ENCODE measurements at places on chromosomes 7 and 10.

GRCh38 chr10:30495687-30496086 lies 61.7 kb downstream of the MAP3K8 start:
- DNase-seq: no peak

- DNase-seq: no peak
Measured at GRCh38 chr7:39221901-39222300, 244.2 kb downstream of the POU6F2 start.

GRCh38 chr7:140176122-140176701 lies 571 bp downstream of the KDM7A start:
- peak; percentile 52 for DNase-seq

DNA sequence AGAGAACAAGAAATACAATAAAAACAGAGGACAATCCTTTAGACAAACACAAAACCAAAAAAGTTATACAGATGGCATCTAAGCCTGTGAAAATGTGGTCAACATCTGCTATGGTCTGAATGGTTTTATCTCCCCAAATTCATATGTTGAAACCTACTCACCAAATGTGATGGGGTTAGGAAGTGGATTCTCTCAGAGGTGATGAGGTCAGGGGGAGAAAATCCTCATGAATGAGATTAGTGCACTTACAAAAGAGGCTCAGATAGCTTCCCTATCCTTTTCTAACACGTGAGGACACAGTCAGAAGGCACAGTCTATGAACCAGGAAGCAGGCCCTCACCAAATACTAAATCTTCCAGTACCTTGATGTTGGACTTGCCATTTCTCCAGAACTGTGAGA lies 147.8 kb upstream of the GPR22 start:
- DNase-seq: no peak

GRCh38 chr7:2100278-2101208 lies 132.2 kb downstream of the MAD1L1 start:
- no peak for DNase-seq

- DNase-seq: no peak
Measured at GRCh38 chr7:28104811-28105210, 75.8 kb downstream of the JAZF1 start.

DNA sequence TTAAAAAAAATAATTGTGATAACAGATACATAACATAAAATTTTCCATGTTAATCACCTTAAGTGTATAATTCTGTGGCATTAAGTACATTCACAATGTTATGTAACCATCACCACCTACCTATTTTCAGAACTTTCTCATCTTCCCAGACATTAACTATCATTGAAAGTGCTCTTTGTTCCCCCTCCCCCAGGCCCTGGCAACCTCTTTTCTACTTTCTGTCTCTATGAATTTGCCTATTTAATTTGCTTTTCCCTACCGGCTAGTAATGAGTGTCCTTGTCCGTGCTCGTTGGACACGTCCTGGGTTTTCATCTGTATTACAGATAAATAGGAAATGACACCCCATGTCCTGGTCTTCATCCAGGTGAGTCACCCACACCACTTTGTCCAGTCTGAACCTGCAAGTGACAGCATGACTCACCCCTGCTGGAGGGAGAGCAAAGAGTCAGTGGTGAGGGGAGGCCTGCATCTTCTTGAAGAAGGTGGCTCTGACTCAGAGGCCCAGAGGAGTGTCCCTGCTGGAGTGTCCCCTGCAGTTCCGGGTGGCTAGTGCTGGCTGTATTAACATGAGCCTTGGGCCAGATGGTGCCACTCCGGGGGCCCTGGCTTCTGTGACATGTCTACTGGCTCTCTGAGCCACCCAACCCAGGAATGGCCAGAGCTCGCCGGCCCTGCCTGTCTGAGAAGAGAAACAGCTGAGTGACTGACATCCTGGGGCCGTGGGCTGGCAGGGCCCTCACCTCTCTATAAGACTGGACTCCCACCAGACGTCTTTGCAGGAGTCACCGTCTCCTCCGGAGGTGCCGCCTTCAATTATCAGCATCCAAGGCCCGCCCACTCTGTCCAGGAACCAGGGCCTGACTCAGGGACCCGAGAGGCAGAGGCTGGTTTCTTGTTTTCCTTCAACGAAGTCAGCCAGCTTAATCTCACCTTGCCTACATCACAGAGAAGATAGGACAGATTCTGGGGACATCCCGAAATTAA lies 503.2 kb upstream of the MKI67 start:
- no peak for DNase-seq

GRCh38 chr7:41287559-41288335 lies 415.1 kb downstream of the INHBA start:
- no peak for DNase-seq

GRCh38 chr10:5933909-5934546 lies 43.3 kb downstream of the IL15RA start:
- no peak for DNase-seq

DNA sequence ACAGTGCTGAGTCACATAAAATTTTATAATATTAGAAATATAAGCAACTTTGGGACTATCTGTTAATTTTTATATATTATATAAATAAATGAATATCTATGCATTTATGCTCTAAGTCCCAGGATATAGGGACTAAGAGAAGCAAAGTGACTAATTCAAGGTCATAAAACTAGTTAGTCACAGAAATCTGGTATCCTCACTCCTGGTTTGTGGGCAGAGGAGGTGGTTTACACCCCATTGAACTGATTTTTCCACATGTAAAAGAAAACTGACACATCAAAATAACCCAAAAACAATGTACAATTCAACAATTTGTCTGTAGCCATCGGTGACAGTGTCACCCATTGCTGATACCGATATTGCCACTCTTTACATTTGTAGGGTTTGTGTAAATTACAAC lies 3.0 kb downstream of the PCLO start:
- DNase-seq: no peak

- DNase-seq: no peak
Measured at GRCh38 chr10:12973149-12973718, 28.3 kb downstream of the CCDC3 start.

- no peak for DNase-seq
Measured at GRCh38 chr7:26476271-26476670, 184.6 kb downstream of the SNX10 start.

DNA sequence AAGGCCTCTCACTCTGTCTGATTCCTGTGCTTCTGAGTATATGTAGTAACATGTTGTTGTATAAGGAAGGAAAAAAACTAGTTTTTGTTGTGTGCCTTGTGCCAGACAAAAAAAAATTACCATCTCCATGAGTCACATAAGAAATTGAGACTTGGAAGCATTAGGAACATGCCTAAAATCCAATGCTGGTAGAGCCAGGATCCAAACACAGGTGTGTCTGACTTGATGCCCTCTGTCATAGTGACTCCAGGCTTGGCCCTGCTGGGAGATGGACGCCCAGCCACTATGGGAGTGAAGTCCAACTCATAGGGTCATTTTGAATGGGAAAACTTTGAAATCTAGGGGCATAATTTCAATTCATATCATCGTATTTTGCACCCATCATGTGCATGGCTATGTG lies 38.0 kb downstream of the PYROXD2 start:
- no peak for DNase-seq

DNA sequence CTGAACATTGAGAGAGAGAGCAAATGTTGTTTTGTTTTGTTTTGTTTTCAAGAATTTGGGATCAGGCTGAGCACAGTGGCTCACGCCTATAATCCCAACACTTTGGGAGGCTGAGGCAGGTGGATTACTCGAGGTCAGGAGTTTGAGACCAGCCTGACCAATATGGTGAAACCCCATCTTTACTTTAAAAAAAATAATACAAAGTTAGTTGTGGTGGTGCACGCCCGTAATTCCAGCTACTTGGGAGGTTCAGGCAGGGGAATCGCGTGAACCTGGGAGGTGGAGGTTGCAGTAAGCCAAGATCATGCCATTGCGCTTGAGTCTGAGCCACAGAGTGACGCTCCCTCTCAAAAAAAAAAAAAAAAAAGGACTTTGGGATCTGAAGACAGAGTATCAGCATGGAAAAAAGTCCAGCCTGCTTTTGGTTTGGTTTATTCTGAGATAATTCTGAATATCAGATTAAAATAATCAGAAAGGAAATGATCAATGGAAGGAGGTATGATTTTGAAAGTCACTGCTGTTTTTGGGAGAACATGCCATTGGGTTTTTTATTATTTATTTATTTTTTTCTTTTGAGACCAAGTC lies 1.9 kb upstream of the ITIH2 start:
- DNase-seq: no peak

DNA sequence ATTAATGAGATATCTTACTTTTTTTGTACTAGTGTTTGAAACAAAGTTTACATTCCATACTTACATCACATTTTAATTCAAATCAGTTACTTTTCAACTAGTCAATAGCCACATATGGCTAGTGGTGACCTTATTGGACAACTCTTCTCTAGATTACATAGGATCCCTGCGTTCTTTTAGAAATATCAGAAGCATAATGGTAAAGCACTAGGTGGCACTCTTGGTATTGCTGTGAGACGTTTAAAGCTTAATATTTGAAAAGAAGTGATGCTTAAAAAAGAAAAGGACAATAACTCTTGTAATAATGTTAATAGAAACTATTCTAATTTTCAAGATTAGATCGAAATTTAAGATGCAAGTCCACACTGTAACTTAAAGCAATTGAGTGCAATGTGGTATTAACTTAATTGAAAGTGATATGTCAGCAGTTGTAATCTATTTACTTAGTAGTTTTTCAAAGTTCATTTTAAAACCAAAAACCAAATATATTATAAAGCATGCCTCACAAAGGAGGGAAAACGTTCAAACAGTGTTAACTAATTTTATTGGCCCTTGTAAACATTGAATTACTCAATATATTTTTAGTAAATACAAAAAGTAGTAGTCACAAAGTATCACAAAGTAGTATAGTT lies 339.1 kb downstream of the ATRNL1 start:
- DNase-seq: no peak

GRCh38 chr10:110615057-110615747 lies 28.9 kb upstream of the RBM20 start:
- DNase-seq: no peak

DNA sequence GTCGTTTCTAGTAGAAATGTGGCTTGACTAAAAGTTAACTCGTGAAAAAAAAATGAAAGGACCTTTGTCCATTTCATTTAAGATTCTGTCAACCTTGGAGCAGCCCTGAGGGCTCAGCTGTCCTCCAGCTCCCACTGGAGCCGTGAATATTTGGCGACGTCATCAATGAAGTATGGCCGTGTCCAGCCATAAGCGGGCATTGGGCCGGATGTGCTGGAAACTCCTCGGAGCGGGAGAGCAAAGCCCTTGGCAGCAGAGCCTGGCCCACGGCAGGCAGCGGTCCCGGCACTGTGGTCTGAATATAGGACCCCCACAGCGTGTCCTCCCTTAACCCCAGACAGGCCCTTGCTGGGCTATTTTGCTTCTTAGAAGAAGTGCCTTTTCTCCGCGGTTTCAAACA lies 50.0 kb downstream of the JAKMIP3 start:
- DNase-seq: no peak

- no peak for DNase-seq
Measured at GRCh38 chr10:100303724-100304319, 17.3 kb upstream of the BLOC1S2 start.

GRCh38 chr10:71604324-71605018 lies 115.1 kb downstream of the C10orf105 start:
- no peak for DNase-seq

GRCh38 chr7:55493408-55493807 lies 78.9 kb downstream of the VOPP1 start:
- no peak for DNase-seq

GRCh38 chr10:24988831-24989640 lies 26.9 kb downstream of the ENKUR start:
- DNase-seq: no peak

- no peak for DNase-seq
Measured at GRCh38 chr10:95350219-95350829, 59.5 kb upstream of the PDLIM1 start.

- no peak for DNase-seq
Measured at GRCh38 chr7:96685755-96686154, 23.9 kb downstream of the SEM1 start.

DNA sequence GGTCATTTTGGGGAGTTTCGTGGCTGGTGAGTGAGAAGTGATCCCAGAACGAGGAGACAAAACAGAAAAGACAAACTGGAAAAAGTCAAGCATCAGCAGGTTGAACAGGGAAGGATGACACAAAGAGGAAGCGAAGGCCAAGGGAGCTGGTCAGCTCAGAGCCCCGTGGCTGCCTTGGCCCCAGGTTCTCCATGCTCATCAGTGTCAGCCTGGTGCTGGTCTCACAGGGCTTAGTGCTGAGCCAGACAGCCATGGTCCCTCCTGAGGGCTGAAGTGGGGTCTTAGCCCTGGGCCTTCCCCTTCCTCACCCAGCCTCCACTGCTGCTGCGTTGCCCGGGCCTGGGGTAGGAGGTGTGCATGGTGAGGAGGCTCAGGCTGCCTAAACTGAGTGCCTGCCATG lies 183.6 kb downstream of the PFKFB3 start:
- DNase-seq: no peak

DNA sequence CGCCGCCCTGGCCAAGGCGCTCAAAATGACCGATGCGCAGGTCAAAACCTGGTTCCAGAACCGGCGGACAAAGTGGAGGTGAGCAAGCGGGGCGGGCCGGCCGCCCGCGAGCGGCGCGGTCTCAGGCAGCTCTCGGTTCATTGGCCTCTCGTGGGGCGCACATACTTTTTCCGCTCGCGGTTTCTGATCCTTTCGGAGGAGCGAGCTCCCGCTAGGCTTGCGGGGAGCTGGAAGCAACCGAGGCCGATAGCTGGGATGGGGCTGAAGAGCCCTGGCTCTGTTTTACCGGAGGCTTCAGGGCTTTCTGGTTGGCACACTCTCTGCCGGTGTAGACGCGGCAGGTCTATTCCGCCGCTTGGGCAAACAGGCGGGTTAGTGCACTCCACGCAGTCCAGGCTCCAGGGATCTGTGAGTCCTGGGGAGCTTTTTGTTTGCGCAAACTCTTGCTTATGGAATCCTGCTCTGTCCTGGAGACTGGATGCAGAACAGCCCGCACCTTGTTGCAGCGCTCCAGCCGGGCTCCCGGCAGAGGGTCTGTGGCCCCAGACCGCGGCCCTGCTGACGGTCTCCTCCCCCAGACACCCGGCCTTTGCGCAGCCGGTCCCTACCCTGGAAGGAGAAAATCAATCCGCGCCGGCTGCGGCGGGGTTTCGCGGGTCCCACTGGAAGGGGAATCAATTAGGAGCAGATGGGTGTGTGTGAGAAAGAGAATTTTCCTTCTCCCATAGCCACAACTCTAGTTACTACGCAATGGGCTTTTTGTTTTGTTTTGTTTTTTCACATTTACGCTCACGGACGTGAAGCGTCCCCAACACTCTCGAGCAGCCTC lies 3.4 kb downstream of the TLX1 start:
- DNase-seq: no peak

DNA sequence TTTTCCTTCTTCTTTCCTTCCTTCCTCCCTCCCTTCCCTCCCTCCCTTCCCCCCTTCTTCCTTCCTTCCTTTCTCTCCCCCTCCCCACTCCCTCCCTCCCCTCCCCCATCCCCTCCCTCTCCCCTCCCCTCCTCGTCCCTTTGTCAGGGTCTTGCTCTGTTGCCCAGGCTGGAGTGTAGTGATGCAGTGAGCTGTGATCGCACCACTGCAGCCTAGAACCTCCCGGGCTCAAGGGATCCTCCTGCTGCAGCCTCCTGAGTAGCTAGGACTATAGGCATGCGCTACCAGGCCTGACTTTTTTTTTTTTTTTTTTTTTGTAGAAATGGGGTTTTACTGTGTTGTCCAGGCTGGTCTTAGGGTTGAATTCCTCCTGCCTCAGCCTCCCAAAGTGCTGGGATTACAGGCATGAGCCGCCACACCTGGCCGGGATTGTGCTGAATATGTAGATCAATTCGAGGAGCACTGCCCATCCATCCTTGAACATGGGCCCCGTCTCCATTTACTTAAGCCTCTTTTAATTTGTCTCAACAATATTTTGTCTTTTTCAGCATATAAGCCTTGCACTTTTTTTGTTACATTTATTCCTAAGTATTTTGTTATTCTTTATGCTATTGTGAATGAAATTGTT lies 23.4 kb downstream of the GRIFIN start:
- DNase-seq: no peak

GRCh38 chr7:14233076-14233867 lies 243.8 kb upstream of the ETV1 start:
- no peak for DNase-seq
